Endothelial cell (in vitro differentiated cells): ENCODE measurements at places on chromosomes 7 and 10. TPM values are rescaled to one million over a fixed set of nuclear protein-coding genes. Genes with fewer than 3 reads are reported as not detected.

DNA sequence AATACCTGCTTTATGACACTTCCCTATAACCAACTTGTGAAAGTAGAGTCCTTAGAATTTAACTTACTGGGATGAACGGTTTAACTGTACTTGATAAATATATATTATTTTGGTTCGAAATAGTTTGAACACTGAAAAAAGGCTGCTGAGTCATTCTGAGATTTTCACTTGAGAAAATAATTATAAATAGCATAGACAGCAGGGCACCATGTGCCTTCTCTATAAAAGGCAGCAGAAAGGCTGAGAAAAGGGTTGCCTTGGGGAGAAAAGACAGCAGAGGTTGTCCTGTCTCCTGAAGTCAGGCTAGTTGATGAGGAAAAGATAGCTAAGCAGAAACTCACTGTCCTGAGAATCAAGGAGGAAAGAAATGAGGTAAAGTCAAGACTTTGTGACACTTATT is 92.4 kb downstream of the CTTNBP2 start:
- no peak overlapping the region for H3K27ac ChIP-seq
- peaks cover 4% of the 10 kb centered on the region for H3K36me3 ChIP-seq
- no peak overlapping the region for H3K4me3 ChIP-seq
- H3K4me1 ChIP-seq, result no peaks in the 10 kb centered on the region
- no peak for DNase-seq

DNA sequence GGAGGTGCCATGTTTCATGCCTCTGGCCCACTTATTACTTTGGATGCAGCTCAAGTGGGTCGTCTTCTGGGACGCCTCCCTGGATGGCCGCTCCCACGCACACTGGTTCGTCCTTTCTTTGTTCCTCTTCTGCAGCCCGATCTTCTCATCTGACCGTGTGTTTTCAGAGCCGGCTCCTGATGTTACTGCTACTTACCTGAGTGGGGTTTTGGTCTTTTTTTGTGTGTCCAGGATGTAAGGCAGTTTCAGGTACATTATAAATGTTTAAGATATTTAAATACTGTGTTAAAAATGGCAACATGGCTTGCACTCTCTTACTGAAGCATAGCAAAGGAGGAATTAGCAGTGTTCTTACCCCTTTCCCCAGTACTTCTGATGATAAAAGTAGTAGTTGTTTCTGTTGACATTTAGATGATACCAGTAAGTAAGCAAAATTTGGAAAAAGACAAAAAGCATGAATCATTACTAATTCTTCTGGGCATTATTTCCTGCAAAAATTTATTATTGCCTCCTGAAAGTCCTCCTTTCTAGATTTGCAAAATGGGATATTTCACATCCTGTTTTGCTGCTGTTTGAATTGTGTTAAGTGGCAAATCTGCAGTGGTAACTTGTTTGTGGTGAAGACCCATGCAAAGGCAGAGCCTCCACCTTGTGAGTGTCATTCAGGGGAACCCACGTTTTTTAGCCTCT is 59.4 kb downstream of the SHH start:
- peak overlapping the region; percentile 15 for H3K27ac ChIP-seq
- peaks cover 44% of the 10 kb centered on the region for H3K4me1 ChIP-seq
- peaks cover 2% of the 10 kb centered on the region for H3K27me3 ChIP-seq

DNA sequence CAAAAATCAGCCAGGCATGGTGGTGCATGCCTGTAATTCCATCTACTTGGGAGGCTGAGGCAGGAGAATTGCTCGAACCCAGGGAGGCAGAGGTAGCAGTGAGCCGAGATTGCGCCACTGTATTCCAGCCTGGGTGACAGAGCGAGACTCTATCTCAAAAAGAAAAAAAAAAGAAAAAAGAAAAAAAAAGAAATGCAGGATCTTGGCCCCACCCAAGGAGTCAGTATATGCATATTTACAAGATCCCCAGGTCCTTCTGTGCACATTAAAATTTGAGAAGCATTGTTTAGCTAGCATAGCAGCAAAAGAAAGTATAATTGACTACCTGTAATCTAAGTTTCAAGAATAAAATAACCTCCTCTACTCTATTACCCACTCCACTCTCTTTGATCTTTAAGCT is 15.8 kb downstream of the PIK3AP1 start:
- H3K4me1 ChIP-seq, result no peaks in the 10 kb centered on the region
- no peaks in the 10 kb centered on the region for H3K36me3 ChIP-seq
- no peak overlapping the region for H3K27ac ChIP-seq
- no peaks in the 10 kb centered on the region for H3K27me3 ChIP-seq
- H3K4me3 ChIP-seq, result no peak overlapping the region

DNA sequence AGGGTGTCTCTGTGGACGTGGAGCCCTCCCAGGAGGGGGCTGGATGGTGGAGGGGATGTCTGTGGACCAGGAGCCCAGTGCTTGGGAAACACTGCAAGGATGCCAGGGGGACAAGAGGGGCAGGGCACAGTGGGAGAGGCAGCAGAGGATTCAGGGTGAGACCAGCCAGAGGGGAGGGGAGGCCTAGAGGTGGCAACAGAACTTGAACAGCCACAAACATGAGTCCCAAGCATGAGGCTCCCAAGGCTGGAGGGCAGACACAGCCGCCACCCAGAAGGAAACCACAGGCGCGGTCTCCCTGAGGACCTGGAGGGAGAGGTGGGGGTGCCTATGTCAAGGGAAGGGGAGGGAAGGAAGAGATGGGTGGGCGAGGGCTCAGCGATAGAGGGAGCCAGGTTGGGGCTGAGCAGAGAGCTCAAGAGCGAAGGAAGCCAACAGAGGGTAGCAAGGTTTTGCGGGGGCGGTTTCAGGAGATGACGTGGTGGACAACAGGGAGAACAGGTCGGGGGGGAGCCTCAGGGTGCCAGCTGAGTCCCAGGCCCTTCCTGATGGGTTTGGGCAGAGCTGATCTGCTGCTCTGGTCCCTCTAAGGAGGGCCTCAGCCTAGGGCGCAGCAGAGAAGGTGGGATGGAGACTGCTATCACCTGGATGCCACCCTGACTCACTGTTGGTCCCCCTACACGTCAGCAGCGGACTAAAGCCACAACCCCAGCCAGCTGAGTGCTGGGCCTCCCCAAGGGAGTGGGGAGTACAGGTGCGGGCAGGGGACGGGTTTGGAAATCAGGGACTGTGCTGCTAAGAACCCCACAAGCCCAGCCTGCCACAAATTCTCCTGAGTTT is 6.7 kb upstream of the PILRA start:
- no peaks in the 10 kb centered on the region for H3K4me1 ChIP-seq
- H3K36me3 ChIP-seq, result peaks cover 19% of the 10 kb centered on the region
- H3K27ac ChIP-seq, result peak overlapping the region; percentile 82
- H3K4me3 ChIP-seq, result no peak overlapping the region
- H3K27me3 ChIP-seq, result peaks cover 14% of the 10 kb centered on the region
- DNase-seq, result no peak

- no peaks in the 10 kb centered on the region for H3K36me3 ChIP-seq
- H3K4me1 ChIP-seq, result peaks cover 2% of the 10 kb centered on the region
- no peak for DNase-seq
These were observed 8.8 kb downstream of the GSTO2 start for GRCh38 chr10:104277785-104278184.

GRCh38 chr10:92816091-92816531 is 32.2 kb upstream of the EXOC6 start:
- peak overlapping the region; percentile 45 for H3K27ac ChIP-seq
- H3K4me1 ChIP-seq, result peaks cover 27% of the 10 kb centered on the region
- H3K27me3 ChIP-seq, result peaks cover 5% of the 10 kb centered on the region
- no peak overlapping the region for H3K4me3 ChIP-seq

- no peak for DNase-seq
- H3K4me1 ChIP-seq, result peaks cover 48% of the 10 kb centered on the region
- no peak overlapping the region for H3K4me3 ChIP-seq
These were observed 233.6 kb upstream of the BMPER start for GRCh38 chr7:33671531-33672262.

GRCh38 chr10:67969875-67970274 is 85.4 kb downstream of the SIRT1 start:
- H3K4me3 ChIP-seq, result no peak overlapping the region
- H3K27ac ChIP-seq, result no peak overlapping the region
- peaks cover 3% of the 10 kb centered on the region for H3K4me1 ChIP-seq
- no peaks in the 10 kb centered on the region for H3K27me3 ChIP-seq
- DNase-seq, result no peak
- peaks cover 44% of the 10 kb centered on the region for H3K36me3 ChIP-seq

SLC18A3 gene
- 0.72 TPM for total RNA-seq

DNA sequence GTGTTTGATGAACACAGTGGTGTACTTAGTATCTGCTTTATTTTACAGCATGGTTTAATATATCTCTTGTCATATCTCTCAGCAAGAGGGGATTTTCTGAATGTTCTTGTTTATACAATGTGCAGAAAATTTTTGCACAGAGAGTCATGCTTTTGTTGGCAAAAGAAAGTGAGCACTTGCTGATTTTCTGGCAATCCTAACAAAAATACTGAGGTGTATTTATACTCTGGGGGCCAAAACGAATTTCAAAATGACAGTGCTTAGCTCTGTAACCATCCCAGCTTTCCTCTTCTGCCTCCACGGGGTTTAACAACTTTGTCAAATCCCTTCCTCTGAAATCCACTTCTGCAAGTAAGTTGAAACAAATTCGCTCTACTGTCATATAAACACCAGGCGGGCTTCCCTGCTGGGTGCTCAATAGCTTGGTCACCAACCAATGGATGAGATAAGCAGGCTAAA is 169.2 kb downstream of the NOC3L start:
- H3K36me3 ChIP-seq, result no peaks in the 10 kb centered on the region
- no peaks in the 10 kb centered on the region for H3K4me1 ChIP-seq
- no peak overlapping the region for H3K4me3 ChIP-seq
- DNase-seq, result no peak
- no peaks in the 10 kb centered on the region for H3K27me3 ChIP-seq
- no peak overlapping the region for H3K27ac ChIP-seq

DNA sequence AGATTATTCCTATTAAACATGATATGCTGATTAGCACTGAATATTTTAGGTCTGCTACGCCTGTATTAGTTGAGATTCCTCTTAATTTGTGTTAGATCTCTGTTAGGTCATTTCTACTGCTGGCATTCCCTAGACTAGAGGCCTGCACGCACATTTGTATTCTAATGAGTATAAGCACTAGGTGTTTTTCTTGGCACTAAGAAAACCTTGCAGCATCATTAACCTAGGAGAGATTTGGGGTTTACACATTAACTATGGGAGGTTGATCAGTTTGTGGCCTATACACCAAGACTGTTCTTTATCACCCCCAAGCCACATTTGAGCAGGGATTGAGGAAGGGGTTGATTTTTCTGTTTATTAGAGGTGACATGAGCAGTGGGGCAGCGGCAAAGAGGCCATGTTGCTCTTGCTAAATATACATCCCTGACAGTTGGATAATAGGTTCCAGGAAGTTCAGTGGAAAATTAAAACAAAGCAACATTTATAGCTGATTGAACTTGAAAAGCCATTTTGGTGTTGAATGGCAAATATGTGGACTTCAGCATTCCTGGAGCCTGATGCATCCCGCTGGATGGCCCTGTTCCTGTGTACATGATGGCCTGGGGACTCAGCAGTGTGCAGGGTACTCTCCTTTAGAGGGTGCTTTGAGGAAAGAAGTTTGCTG is 65.2 kb downstream of the GBF1 start:
- no peak for DNase-seq
- H3K27ac ChIP-seq, result no peak overlapping the region
- no peaks in the 10 kb centered on the region for H3K36me3 ChIP-seq
- H3K4me1 ChIP-seq, result peaks cover 5% of the 10 kb centered on the region
